Femur (tissue), 1 donor: ENCODE measurements at places on chromosomes 3 and 15.

DNA sequence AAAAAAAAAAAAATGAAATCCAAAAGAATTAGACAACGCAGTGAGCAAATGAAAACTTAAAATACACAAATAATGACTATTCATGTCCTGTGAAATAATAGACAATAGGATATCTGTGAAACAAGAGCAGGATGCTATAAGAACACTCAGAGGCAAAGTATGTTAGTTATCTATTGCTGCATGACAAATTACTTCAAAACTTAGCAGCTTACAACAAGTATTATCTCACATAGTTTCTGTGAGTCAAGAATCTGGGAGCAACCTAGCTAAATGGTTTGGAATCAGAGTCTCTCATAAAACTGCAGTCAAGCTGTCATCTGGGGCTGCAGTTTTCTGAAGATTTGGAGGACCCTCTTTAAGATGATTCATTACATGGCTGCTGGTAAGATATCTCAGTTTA, 36.5 kb upstream of the ZMAT3 start:
- DNase-seq, result no peak

GRCh38 chr3:42709621-42710020, 7.0 kb upstream of the HHATL start:
- no peak for DNase-seq

GRCh38 chr3:127822041-127822681, at the start of gene MGLL:
Gene MGLL, minus strand, starts transcription at chr3:127822515. Its CDS starts 197 bp downstream, at chr3:127822318.
- no peak for DNase-seq

DNA sequence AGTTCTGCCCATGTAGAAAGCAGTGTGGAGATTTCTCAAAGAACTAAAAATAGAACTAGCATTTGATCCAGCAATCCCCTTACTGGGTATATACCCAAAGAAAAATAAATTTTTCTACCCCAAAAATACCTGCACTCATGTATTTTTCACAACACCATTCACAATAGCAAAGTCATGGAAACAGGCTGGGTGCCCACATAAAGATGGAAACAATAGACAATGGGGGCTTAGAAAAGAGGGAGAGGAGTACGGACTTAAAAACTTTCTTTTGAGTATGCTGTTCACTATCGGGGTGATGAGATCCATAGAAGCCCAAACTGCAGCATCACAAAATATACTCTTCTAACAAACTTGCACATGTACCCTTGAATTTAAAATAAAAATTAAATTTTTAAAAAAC, 345.1 kb upstream of the CCDC54 start:
- no peak for DNase-seq

DNA sequence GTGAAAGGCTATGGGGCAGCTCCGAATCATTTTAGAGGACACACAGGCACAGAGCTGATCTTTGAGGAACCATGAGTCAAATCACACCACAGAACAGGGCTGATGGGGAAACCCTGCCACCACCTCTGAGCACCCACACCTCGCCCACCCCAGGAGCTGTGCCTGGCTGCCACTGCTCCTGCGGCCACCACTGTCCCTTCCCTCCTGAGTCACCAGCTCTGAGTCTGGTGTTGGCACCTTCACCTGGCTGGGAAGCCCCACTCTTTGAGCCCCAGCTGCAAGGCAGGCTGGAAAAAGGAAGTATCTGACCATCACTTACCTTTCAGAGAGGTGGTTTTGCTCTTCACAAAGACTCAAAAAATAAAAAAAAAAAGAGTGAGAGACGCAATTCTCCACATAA, 63.6 kb upstream of the MEF2A start:
- no peak for DNase-seq
